ENCODE measurements at places on chromosomes 16 and 17. TPM values are rescaled to one million over a fixed set of nuclear protein-coding genes. Genes with fewer than 3 reads are reported as not detected.

- no peak for DNase-seq
These were observed 36.6 kb downstream of the CCDC42 start for GRCh38 chr17:8708025-8708461.

DNA sequence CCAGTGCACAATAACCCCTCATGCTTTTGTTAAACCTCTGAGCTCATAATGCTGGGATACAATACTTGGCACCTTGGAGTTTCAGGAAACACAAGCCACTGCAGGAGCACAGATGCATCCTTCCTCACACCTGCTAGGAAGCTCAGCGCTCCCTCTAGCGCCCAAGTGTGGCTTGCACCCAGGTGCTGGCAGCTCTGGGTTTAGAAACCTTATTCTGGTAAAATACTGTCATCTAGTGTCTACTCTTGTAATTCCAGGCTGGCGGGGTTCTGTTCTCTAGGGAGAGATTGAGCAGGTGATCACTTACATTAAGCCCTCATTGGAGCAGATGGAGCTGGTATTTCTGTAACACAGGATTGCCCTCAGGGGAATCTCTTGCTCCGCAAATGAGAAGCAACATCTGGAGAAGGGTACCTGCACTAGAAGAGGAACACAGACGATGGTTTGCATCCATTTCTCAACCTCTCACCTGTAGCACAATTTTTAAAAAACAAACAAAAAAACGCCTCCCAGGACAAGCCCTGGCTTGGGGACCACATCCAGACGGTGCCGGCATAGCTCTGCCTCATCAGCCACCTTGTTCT lies 1.5 kb downstream of the CCL1 start:
- DNase-seq, result peak; percentile 81

DNA sequence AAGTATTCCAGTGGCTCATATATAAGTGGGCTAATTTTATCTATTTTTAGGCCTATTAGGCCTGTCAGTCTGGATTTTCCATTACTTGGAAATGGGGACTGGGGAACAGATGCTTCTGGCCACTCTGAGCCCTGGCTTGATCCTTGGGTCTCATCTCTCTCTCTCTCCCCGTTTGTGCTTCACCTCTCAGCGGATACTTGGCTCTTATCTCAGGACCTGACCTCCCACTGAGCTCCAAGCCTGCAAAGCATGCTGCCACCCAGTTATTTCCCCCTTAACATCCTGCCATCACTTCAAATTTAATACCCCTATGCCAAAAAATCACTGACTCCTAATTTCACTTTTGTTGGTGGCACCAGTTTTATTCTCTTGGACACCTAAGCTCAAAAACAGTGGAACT lies 4.2 kb downstream of the ZNF843 start:
- DNase-seq, result no peak

DNA sequence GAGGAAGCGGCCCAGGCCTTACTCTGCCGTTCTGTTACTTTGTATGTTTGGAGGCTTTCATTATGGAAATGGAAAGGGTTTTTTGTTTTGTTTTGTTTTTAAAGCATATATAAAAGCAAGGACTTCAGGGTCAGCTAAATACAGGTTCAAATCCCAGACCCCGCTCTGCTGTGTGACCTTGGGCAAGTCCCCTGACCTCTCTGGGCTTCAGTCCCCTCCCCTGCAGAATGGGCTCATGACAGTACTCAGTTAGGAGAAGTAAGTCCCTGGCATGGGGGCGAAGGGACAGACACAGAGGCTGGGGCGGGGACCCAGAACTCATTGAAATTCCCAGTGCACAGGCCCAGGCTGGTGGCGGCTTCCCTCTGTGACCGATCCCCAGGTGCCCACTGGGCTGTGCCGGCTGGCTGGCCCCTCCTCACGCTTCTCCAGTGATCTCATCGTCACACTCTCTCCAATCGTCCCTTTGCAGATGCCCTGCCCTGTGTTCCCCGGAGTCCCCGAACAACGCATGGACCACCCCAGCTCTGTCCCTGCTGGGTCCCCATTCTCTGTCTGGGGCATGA lies 979 bp upstream of the CIBAR2 start:
- no peak for DNase-seq

DNA sequence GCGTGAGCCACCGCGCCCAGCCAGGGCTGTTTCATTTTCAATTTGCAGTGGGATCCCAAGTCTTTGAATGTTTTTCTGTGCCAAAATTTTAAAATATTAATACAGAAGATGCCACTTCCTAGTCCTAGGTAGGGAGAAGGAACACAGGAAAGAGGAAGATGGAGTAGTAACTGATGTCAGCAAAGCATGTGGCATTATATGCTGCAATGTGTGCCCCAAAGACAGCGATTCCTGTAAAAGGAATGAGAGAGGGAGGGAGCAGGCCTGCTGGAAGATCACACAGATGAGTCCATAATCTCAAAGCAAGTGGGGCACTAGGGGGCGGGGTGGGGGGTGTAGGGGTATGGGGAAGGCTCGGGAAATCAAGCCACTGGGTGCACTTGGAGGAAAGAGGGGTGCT lies 23.4 kb upstream of the SSTR2 start:
- no peak for DNase-seq

DNA sequence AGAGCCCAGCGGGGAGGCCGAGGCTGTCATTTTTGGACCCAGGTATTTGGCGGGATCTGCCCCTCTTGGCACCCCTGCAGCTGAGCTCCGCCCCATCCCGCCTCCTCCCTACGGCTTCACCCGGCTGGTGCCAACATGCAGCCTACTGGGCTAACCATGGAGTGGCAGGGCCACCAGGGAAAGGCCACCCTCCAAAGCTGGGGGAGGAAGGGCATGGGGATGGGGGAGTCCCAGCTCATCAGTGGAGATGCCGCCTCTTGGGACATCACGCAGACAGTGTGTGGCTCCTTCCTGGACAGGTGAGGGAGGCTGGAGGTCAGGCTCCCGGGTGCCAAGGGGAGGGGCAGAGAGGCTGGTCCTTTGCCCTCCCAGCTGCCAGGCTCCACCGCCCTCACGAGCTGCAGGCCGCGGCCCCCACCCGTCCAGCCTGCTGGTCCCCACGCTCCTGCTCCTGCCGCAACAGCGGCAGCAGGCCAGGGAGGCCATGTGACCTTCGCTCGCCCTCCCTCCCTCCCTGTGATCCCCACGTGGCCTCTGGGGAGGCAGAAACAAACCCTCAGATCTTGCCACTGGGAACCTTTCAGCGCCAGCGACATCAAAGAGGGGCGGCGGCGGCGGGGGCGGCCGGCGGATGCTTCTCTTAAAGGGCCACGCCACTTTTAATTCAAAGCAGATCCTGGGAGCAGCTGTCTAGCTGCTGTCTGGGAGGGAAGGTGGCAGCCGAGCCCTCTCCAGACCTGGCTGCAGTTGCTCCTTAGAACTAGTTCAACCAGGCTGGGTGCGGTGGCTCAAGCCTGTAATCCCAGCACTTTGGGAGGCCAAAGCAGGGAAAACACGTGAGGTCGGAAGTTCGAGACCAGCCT lies 6.8 kb upstream of the NOTUM start:
- DNase-seq, result peak; percentile 82

DNA sequence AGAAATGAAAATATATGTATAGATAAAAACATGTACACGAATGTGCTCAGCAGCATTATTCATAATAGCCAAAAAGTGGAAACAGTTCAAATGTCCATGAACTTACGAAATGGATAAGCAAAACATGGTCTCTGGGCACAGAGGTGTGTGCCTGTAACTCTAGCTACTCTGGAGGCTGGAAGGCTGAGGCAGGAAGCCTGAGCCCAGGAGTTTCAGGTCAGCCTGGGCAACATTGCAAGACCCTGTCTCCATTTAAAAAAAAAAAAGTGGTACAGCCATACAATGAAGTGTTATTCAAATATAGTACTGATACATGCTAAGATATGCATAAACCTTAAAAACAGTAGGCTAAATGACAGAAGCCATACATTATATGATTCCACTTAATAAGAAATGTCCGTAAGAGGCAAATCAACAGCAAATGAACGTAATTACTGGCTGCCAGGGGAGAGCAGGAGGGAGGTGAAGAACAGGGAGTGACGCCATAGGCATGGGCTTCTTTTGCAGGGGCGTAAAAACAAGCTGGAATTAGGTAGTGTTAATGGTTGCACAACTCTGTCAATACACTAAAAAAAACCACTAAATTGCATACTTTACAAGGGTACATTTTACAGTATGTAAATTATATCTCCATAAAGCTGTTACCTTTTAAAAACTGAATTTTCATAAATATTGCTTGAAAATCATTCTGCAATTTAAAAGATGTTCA lies 87.2 kb upstream of the PLEKHM1 start:
- DNase-seq, result no peak

DNA sequence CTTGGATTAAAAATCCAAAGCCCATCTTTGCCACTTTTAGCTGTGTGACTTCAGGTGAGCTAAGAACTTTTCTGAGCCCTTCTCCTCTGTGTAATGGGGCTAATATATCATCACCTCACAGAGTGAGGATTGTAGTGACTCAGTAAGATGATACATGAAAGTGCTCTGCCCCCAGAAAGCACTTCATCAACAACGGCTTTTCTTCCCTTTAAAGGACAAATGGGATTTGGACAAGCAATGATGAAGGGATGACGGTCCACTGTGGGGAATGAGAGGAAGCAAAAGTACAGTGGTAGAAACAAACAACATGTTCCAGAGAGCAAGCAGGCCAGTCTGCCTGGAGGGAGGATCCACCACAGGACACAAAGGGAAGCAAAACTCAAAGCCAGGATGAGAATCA lies 14.3 kb upstream of the TMED6 start:
- DNase-seq, result no peak

DNA sequence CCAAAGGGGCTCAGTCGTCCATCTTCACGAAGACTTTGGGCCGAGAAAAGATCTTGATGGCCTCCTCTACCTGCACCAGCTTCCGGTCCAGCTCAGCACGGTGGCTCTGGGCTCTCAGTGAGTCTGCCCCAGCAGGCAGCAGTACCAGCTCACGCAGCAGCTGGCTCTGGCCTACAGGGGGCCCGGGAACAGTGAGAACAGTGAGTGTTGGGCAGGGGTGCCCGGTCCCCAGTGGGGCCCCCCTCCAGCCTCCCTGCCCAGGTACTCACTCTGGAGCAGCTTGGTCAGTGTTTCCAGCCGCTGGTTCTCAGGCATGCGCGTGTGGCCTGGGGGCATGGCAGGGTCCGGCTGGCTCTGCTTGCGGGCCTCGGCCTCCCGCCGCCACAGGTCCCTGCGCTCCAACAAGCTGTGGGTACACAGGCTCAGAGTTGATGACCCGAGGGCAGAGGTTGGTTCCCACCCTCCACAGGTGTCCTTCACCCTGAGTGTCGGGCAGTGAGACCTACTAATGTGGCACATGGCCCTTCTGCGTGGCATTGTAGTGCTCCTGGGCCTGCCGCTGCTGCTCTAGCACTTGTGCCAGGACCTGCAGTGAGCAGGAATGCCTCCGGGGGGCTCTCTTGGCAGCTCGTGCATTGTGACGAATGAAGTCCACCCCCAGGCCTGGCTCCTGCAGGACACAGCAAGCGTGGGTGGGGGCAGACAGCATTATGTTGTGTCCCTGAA lies 2.6 kb downstream of the PARD6A start:
- no peak for DNase-seq

DNA sequence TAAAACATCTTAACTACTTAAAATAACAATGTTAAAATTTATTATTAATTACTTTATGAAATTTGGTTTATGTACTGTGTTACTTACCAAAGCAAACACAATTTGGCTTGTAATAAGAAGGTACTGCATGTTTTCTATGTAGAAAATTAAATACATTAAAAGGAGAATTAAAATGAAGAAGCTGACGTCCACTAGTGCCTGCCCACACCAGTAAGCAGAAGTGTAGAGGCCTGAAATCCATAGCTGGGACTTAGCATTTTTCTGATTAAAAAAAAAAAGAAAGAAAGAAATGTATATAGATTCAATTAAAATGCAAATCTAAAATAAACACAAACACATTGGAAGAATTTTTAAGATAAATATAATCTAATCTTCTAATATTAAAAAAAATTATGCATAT lies 35.8 kb upstream of the ABCA9 start:
- DNase-seq, result no peak

DNA sequence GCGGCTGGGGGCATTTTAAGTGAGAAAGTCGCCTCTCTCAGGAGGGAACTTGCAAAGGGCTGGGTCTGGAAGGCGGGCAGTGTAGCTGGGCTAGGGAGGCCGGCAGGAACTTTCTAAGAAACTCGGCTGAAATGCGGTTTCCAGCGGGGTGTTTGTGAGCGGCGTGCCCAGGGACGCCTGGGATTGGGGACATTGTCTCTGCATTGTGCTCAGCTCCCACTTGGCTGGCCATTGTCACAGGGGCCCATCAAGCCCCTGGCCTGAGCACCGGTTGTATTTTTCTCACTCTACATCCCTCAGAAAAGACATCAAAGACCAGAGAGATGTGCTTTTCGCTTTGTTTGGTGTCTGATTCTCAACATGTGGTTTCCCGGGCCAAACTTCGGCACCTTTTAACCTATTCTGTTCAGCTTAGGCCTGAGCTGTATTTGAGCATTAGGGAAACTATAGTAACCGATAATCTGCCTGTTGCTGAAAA lies 291.1 kb upstream of the IRX3 start:
- no peak for DNase-seq

- peak; percentile 80 for DNase-seq
These were observed 10.0 kb downstream of the FAM117A start for GRCh38 chr17:49753959-49754391.

- DNase-seq, result no peak
These were observed 13.7 kb downstream of the GLP2R start for GRCh38 chr17:9839433-9839832.

- DNase-seq, result no peak
These were observed 263.9 kb downstream of the MAF start for GRCh38 chr16:79336437-79337229.

Gene NPB
- 0.40 TPM for total RNA-seq

Gene RETREG3
- 51.0 TPM for total RNA-seq

Gene HES7
- total RNA-seq, result not detected

Gene MT4
- not detected for total RNA-seq

Gene TP53TG3D
- not detected for total RNA-seq

Gene BRICD5
- 2.4 TPM for total RNA-seq

Gene SPATA2L
- total RNA-seq, result 12.1 TPM

Gene KRT9
- total RNA-seq, result not detected

Gene TOP2A
- 0.51 TPM for total RNA-seq

Gene NXPH3
- total RNA-seq, result 0.52 TPM

Gene TBC1D3
- not detected for total RNA-seq

Gene FLII
- 142 TPM for total RNA-seq

Gene FAM171A2
- total RNA-seq, result 0.55 TPM

Gene MYO15B
- 49.3 TPM for total RNA-seq
